ENCODE measurements at places on chromosomes 6 and 20. TPM values are rescaled to one million over a fixed set of nuclear protein-coding genes. Genes with fewer than 3 reads are reported as not detected.
A peak's percentile ranks its signal among the peaks of the same experiment; 100 is the strongest.

Gene HLA-DMB
- 4.3 TPM for total RNA-seq

Gene UNC5CL
- 1.8 TPM for total RNA-seq

GRCh38 chr20:37525810-37526209 lies 1.9 kb downstream of the BLCAP start:
- DNase-seq, result no peak

Gene OPN5
- total RNA-seq, result not detected

DNA sequence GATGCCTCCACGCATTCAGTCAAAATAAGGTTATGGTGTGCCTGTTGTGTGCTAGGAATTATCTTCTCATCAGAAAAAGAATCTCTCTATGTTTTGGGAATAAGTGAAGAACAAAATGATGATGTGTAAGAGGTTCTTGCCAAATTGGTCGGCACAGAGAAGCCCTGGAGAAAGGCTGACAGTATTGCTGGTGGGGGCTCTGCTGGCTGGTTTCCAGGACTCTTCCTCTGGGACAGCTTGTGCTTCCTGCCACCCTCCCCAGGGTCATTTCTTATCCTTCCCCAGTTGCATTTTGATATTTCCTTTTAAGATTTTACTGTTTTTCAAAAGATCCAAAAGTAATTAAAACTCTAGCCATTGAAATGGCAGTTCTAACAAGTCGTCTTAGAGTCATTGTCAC lies 22.1 kb downstream of the CST4 start:
- DNase-seq, result no peak

Gene HLA-F
- 222 TPM for total RNA-seq

GRCh38 chr6:13908955-13909381 lies 15.8 kb upstream of the RNF182 start:
- peak; percentile 60 for DNase-seq

- DNase-seq, result no peak
Observed at GRCh38 chr6:116087437-116088027, 13.1 kb upstream of the NT5DC1 start.

Gene TOP1
- total RNA-seq, result 98.5 TPM

GRCh38 chr6:112990971-112991370 lies 643.8 kb downstream of the RFPL4B start:
- DNase-seq, result no peak

DNA sequence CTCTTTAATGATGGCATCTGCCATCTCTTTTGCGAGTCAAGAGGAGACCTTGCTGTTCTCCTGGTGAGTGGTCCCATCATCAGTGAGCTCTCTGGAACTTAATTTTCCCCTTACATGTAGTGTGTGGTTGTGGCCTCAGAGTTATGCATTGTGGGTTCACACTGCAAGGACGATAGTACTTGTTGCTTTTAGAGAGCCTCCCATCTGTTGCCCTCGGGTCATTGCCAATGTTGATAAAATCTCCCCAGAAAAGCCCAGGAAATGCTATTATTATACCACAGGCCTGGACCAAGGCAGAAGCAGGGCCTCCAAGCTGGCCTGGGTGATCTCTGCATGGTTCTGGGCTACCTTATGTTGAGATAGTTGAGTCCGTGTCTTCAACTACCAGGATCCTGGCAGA lies 241.6 kb downstream of the BMP7 start:
- DNase-seq, result no peak

Gene BNIP5
- not detected for total RNA-seq

Gene RIPOR2
- total RNA-seq, result 58.2 TPM

DNA sequence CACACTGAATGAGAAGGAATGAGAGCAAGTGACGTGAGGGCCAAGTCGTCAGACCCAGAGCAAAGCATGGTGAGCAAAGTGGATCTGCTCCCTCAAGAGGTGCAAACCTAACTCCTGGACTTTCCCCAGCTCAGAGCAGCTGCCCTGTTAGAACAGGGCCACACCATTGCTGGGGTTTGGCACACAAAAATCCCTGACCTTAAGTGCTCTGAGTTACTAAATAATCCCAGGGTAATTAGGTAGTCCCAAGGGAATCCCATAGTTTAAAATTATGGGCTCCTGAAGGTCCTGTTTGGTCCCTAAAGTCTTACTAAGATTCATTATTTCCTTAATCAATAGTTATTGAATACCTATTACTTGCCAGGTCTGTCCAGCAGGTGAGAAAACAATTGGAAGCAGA lies 165.1 kb upstream of the TNFAIP3 start:
- no peak for DNase-seq

Gene TGM3
- total RNA-seq, result not detected

DNA sequence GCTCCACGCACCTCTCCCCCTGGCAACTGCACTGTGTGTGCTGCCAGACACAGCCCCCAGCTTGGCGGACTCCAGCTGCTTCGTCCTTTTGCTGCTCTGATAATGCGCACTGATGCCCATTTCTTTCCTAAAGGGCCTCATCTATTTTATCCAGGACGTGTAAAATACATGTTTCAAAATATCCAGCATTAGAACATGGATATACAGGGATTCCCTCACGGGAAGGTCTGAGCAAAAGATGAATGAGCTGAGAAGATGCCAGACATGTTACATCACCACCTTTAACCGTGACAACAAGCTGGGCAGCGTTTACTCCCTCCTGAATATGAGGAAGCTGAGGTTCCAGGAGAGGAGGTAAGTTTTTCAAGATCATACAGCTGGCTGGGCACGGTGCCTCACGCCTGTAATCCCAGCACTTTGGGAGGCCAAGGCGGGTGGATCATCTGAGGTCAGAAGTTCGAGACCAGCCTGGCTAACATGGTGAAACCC lies 32.8 kb downstream of the TNXB start:
- no peak for DNase-seq

DNA sequence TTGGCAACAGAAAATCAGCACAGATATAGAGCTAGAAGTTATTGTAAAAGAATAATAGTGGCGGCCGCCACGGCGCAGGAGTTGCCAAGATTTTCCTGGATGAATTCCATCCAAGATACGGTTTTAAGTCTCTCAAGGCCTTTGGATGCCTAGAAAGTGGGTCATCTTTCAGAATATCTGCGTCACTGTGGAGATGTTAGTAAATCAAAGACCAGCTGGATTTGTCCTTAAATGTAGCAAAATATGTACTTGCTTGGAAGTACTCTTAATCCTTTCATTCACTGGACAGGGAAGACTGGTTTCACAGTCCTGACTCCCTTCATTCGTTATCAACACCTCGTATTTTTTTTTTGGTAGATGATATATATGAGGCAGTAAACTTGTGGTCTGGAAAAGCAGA lies 83.0 kb downstream of the SLC22A3 start:
- DNase-seq, result no peak

Gene GFOD1
- total RNA-seq, result 8.7 TPM

DNA sequence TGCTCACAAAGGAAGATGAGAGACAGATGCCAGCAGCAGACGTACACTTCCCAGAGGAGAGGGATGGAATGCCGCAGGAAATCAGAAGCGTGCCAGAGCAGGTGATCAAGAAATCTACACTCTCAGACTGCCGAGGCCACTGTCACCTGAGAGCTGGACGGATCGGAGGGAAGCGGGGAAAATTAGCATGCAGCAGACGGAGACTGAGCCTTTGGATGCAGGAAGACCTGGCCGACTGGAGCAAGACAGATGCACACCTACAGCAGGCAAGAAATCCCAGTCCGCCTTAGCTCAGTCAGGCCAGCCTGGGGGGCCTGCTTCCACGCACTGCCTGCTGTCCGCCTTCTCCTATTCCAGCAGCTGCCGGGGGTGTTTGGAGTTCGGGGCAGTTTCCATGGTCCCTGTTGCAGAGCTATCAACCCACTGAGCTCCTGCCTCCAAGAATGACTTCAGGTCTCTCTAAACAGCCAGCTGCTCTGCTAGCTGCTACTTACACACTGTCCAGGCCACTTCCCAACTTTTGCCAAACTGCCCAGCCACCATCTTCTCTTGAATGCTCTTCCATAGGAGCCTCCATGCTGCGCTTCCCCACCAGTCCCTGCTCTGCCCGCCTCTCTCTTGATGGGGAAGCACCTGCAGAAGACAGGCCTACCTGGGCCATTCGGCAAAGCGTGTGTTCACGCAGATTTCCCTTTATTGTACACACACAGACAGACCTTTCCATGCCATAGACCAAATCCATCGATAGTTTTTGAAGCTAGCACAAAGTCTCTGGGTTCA lies 368.5 kb downstream of the ZFAND3 start:
- DNase-seq, result no peak

Gene LTA
- total RNA-seq, result 839 TPM
